ENCODE measurements at places on chromosomes 7 and 10.

DNA sequence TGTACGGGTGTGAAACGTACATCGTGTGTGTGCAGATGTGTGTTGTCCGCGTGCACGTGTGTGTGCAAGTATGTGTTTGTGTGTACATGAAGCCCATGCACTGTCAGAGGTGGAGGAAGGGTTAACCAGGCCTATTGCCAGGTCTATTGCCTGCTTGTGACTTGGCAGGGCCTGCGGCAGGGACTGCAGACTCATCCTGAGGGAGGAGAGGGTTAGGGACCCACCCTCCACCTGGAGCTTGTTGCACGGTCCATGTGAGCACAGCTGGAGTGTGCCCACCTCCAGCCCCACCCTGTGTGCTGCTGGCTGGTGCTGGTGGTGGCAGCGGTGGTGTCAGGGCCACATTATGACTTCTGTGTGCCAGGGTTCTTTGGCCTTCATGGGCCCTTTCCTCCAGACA is 7.1 kb upstream of the AQP1 start:
- DNase-seq = no peak

DNA sequence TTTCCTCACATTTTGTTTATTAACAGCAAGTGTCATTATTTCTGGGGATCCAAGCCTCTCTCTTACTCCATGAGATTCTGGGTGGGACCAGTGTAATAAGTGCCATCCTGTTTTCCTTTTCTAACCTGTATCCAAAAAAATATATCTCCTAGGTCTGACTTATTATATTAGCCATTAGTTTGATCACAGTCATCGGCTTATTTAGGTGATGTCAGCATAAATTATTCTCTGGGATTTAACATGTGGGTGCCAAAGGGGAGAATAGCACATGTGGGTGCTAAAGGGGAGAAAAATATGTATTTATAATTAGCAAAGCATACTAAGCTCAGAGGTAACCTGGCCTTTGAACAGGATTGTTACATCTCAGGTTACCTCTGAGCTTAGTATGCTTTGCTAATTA is 293.8 kb upstream of the SEMA3D start:
- DNase-seq = no peak

- DNase-seq = no peak
Measured at GRCh38 chr10:51300617-51301304, 226.5 kb downstream of the PRKG1 start.

DNA sequence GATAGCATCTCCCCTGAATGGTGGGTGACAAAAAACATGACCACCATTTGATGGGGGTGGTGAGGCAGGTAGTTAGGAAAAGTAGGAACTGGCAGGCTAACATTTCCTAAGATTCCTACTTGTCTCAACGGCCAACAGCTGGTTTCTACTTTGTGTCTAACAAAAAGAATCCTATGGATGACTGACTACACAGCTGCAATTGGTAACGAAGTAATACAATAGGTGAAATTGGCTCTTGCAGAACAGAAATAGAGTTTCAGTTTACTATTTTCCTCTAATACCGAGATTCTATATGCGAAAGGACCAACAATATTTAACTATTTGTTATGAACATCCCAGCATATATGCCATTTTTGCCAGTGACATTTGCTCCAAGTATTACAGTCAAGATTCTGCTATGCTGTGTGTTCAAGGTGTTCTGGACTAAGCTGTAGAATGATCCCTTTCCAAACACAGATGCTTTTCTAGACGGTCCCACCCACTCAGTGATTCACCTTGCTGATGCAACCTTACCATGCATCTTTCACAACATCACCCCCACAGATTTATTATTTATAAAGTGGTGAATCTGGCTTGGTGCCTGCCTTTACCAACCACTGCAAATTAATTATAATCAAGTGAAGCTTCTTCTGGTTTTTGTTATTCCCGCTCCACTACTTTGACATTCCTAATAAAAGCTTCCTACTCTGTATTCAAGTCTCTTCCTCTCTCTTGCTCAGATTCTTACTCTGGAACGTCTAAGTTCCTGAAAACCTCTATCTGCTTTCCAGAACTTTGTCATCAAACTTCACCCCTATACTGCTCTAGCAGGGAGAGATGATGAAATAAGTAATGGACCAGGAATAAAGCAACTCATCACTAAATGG is 16.8 kb downstream of the BBIP1 start:
- no peak for DNase-seq

- no peak for DNase-seq
Measured at GRCh38 chr10:93363891-93364648, 118.1 kb downstream of the MYOF start.

GRCh38 chr10:94046098-94046497 is 52.4 kb downstream of the PLCE1 start:
- no peak for DNase-seq

- DNase-seq = no peak
Measured at GRCh38 chr10:80540981-80541750, 3.5 kb downstream of the SH2D4B start.

DNA sequence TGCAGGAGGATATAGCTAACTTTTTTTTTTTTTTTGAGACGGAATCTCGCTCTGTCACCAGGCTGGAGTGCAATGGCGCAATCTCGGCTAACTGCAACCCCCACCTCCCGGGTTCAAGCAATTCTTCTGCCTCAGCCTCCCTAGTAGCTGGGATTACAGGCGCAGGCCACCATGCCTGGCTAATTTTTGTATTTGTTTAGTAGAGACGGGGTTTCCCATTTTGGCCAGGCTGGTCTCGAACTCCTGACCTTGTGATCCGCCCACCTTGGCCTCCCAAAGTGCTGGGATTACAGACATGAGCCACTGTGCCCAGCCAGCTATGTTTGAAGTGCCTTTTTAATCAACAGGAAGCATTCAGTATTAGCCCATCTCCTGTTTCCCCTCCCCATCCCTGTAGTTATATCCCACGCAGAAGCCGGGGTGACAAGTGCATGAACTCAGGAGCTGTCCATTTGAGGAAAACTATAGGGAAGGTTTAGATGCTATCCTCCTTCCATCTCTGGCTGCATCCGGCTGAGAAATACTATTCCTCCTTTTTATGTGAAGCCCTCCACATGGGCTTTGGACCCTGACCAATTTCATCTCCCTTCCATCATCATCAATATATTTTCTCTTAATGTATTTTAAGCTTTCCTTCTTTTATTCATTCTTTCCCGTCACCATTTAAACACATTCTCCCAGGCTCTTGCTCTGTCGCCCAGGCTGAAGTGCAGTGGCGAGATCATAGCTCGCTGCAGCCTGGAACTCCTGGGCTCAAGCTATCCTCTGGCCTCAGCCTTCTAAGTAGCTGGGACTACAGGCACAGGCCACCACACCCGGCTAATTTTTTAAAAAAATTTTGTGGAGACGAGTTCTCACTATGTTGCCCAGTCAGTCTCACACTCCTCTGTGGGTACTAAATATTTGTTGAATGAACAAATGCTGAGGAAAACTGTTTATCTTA is 1.3 kb upstream of the POT1 start:
- no peak for DNase-seq

DNA sequence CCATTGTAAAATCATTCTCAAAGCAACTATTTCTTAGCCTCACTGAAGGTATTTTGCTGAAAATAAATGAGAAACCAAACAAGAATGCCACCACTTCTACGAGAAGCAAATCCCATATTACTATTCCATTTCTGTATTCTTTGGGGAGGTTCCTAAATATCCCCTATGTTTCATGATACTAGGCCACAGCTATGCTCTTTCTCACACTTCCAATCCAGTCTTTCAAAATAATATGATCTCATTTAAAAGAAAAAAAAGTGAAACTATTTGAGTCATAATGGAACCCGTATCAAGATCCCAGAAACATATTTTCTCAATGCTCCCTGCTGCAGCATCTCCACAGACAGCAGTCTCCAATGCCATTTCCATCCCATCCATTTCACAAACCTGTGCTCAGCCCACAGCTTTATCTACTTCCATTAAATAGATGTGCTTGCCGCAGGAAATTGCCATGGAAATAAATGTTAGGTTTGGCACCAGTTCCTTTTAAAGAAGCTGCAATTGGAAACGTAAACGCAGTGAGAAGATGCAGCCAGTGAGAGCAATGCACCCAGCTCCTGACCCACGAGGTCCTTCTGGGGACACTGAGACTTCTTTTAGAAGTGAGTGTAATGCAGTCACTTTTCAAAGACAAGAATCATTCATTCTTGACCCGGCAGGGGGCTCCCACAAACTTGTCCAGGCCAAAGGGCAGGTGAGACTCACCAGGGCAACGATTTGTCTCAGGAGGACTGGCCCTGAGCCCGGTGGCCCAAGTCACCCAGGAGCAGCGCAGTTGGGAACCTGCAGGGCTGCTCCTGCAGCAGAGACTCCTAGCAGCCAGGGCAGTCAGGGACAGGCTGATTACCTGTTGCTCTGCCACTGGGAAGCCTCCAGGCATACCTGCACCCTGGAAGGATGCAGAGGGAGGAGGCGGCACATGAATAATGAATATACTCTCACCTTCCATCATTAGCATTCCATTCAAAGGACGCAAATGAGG is 99.6 kb downstream of the C10orf90 start:
- DNase-seq = no peak

GRCh38 chr7:22651534-22652243 is 75.3 kb upstream of the IL6 start:
- no peak for DNase-seq

- DNase-seq = no peak
Measured at GRCh38 chr7:36658335-36659171, 65.7 kb downstream of the AOAH start.

GRCh38 chr10:31011017-31011664 is 20.5 kb downstream of the ZNF438 start:
- DNase-seq = no peak

DNA sequence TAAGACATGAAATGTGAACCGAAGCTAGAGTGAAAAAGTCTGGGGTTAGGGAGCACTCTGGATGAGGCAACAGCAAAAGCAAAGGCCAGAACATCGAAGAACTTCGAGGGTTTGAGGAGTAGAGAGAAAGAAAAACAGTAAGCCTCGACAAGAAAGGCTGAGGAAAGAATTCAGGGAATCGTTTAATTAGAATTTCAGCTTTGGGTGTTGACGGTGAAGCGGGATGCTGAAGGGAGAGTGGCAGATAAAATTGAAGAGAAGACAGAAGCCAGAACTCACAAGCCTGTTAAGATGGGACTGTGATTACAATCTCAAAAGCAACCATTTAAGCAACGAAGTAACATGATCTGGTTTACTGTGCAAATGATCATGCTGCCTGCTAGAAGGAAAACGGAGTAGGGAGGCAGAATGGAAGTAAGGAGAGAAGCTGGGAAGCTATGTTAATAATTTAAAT is 2.1 kb downstream of the TRDMT1 start:
- DNase-seq = no peak

DNA sequence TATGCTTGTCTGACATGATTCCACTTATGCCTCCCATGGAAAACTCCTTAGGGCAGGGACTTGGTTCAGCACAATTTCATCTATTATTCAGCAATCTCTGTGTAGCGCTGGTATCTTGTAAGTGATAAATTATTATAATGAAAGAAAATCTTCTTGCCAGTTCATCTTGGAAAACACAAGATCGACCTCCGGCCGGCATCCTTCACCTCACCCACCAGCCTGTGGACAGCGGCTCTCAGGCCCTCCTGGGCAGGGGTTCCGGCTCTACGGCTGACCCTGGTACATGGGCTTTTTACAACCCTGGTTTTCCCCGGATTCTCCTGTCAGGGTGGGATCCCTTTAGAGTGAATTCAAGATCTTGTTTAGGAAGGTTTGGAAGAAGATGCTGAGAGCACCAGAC is 145.6 kb downstream of the ADARB2 start:
- DNase-seq = no peak

DNA sequence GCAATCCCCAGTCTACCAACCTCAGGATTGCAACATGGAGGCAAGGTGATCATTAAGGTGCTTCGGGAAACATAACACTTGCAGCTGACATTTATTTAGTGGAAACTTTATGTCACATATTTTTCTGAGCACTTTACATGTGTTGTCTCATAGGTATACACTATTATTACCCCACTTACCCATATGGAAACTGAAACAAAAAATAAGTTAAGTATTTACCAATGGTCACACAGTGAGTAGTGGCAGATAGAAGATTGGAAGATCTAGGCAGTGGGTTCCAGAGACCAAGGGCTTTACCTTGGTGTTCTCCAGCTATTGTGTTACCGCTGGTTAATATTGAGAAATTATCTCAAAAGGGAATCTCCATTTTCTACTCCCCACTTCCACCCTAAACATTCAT is 1279.1 kb upstream of the SORCS1 start:
- no peak for DNase-seq

GRCh38 chr7:12244129-12244528 is 33.0 kb downstream of the TMEM106B start:
- DNase-seq = no peak

DNA sequence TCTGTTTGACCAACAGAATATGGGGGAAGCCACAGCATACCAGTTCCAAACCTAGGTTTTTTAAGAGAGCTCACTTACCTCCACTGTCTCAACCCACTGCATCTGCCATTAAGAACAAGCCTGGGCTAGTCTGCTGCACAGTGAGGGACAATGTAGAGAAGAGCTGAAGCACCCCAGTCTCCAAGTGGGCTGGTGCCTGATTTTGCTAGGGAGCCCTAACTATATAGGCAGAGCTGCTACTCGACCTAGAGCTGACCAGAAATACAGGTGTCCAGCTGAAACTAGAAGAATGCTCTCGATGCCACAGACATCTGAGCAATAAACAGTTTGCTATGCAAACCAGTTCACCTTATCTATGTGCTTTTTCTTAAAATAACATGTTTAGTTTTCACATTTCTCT is 106.9 kb upstream of the BET1 start:
- DNase-seq = no peak

DNA sequence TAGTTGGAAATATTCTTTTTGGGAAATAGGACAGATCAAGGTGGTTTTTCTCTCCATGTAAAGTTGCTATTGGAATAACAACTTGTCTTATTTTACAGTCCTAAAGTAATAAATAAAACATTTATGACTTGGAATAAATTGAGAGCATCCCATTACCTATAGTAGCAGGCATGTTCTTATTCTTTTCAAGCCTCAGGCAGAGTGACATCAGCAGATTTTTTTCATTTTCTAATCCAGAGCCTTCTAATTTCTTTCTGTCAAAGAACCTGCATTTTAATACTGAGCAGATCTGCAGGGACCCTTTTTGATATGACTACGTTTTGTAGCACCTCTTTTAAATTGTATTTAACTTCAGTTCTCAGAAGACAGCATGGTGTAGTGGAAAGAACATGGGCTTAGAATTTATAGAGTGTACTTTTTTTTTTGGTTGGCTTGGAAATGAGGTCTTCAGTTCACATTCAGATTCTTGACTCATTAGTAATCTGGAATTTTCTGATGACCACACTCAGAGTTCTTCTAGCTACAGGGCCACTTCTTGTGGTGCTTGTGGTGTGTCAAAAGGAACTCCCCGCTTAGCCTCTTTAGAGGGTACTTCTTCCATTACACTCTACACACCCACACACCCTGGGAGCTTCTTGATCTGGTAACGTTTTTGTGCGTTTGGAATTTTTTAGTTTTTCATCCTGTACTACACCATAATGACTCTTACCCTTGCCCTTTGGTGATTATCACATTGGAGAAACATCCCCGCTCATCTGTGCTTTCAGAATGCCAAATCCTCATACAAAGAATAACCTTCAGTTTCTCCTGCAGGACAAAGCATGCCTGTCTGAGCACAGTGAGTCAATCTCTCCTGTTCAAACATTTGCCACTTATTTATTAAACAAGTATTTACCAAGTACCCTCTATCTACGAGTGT is 34.6 kb downstream of the AGK start:
- no peak for DNase-seq

GRCh38 chr7:28575241-28575643 is 162.9 kb downstream of the CREB5 start:
- no peak for DNase-seq

GRCh38 chr7:83879063-83879462 is 230.1 kb upstream of the SEMA3E start:
- no peak for DNase-seq

- no peak for DNase-seq
Measured at GRCh38 chr7:92716825-92717580, 119.4 kb downstream of the CDK6 start.

- DNase-seq = no peak
Measured at GRCh38 chr10:106582291-106582690, 582.2 kb downstream of the SORCS1 start.

Measured in Kasumi-1 (cell line).